LNCaP clone FGC (cell line): ENCODE measurements at places on chromosomes 12 and 14.

- no peak for DNase-seq
Observed at GRCh38 chr12:50787618-50788017, 23.7 kb downstream of the ATF1 start.

GRCh38 chr12:6234906-6235305 lies 34.7 kb downstream of the CD9 start:
- DNase-seq: no peak

DNA sequence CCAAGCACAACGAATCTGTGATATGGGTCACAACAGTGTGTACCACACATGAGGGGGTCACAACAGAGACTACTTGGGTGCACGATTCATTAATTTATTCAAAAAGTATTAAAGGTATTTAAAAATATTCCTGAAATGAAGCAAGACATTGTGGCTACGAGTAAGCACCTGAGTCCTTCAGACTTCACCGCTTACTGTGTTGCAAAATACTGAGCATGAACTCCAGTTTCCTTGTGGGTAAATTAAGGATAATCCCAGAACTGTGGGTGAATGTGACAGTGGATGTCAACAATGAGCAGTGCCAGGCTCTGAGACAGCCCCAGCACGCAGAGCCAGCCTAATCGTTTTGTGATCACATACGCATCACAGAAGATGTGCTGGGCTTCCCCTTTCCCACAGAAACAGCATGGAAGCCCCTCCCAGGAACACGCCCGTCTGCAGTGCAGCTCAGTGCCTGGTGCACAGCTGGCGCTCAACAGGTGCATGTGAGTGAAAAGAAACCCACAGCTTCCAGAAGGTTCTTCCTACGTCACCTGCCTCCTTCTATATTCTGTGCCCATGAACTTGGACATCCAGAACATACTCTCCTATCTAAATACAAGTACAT lies 29.1 kb downstream of the CDC42BPB start:
- DNase-seq: no peak

- DNase-seq: no peak
Observed at GRCh38 chr14:22388669-22389595, 200.1 kb downstream of the DAD1 start.

DNA sequence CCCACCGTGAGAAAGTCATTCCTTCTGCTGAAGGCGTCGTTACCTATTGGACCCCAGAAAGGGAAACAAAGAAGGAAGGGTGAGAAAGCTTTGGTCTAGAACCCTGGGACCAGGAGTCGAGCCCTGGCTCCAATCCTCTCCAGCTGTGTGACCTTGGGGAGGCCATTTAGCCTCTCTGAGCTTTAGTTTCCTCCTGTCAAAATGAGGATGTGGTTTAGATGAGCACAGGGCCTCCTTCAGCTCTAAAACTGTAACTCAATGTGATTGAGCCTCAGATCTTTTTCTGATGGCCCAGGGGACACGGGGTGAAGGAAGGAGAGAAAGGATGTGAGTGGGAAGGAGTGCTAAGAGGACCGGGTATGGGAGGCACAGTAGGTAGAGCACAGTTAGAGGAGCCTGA lies 7.7 kb downstream of the JDP2 start:
- no peak for DNase-seq

DNA sequence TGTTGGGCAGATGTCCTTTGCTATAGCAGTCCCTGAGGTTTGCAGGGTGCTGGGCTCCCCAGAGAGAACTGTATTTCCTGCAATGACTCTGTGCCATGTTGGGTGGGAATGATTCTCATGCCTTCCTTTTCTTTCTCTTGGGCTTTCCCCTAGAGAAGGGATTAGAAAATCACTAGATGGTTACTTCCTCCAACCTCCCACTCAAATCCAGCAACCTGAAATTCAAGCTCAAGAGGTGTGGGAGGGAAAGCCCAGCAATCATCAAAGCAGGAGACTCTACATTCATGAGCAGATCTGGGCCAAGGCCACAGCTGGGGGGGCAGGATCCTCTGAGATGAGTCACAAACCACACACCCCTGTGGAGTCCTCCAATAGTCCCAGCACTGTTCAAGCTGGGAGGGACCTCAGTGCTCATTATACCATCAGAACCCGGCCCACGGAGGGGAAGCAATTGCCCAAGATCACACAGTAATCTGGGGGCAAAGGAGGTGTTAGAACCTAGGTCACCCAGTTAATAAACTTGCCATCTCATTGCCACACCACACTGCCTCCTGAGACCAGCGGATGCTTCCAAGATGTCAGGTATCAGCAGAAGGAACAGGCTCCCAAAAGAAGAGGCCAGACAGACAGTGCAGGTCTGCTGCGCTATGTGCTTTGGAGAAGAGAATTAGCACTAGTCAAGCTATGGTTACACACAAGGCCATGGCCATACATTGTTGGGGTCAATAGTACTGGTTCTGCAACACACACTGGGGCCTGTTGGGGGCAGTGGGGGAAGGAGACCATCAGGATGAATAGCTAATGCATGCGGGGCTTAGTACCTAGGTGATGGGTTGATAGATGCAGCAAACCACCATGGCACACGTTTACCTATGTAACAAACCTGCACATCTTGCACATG lies 65.7 kb downstream of the TTC9 start:
- no peak for DNase-seq

DNA sequence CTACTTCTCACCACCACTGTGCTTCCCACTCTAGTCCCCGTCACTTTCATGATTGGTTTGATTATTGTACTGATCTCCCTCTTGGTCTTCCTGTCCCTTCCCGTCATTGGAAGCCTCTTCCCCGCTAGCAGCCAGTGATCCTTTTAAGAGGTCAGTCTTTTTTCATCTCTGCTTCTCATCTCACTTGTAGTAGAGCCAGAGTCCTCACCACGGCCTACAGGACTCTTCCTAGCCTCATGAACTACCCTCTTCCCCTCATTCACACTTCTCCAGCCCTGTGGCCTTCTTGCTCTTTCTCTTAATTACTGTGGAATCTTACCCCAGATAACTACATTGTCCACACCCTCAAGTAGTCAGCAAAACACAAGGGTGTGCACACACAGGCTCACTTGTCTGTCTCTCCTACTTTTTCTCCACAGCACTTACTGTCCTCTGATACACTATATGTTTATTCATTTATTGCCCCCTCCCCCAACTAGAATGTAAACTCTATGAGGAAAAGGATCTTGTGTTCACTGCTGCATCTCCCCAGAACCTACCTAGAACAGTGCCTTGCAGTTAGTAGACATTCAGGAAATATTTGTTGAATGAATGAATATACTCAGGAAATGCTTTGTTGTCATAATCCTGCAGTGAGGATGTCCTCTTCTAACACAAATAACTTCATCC lies 66.3 kb downstream of the CKB start:
- DNase-seq: no peak

DNA sequence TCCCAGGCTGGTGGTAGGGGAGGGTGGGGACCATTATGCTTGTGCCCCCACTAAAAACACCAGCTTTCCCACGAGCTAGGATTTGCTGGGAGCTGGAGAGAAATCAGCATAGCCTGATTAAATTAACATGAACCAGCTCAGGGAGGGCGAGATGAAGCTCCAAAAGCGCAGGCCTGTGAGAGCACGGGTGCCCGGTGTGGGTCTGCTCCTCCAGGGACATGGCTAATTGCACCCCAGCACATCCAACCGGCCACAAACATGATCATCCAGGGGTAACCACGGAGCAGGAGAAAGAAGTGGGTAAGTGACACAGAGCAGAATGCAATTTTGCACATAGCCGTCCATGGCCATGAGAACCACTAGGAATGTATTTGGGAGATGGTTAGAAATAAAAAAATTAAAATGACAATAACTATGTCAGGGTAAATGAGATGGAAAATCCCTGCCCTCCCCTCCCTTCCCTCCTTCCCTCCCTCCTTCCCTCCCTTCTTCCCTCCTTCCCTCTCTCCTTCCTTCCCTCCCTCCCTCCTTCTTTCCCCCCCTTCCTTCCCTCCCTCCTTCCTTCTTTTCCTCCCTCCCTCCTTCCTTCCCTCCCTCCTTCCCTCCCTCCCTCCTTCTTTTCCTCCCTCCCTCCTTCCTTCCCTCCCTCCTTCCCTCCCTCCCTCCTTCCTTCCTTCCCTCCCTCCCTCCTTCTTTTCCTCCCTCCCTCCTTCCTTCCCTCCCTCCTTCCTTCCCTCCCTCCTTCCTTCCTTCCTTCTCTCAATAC lies 26.9 kb downstream of the CLMN start:
- DNase-seq: no peak

GRCh38 chr12:93836620-93837260 lies 159.6 kb downstream of the CRADD start:
- no peak for DNase-seq

GRCh38 chr12:30823764-30824163 lies 69.0 kb upstream of the CAPRIN2 start:
- no peak for DNase-seq

DNA sequence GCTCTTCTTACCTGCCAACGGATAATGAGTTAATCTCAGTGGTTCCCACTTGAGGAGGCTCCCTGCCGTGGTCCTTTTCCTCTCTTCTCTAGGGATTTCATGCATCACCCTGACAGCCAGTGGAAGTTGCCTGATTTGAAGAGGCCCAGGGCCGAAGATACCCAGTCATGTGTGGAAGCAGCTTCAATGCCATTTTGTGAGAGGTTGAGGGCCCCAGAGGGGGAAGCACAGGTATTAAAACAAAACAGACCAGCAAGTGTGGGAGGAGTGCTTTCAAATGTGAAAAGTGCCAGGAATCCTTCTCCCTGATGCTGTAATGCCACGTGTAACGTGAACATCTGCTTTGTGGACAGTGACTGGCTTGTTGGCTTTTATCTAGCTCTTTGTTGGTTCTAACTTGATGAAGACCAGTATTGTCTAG lies 1.5 kb downstream of the TCP11L2 start:
- no peak for DNase-seq

- DNase-seq: no peak
Observed at GRCh38 chr14:34776611-34777010, 62.2 kb upstream of the CFL2 start.

DNA sequence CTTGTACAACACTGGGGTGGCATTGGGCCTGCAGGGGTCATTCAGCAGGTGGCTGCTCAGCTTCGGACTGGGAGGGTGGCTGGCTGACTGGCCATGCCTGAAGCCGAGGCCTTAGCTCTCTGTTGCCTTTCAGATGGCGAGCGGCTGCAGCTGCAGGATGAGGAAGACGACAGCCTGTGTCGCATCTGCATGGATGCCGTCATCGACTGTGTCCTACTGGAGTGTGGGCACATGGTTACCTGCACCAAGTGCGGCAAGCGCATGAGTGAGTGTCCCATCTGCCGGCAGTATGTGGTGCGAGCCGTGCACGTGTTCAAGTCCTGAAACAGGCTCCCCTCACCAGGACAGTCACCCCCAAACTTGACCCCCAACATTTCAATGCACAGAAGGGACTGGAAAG lies 23.3 kb downstream of the RNF34 start:
- no peak for DNase-seq

GRCh38 chr12:3752096-3752709 lies 706 bp downstream of the CRACR2A start:
- no peak for DNase-seq

DNA sequence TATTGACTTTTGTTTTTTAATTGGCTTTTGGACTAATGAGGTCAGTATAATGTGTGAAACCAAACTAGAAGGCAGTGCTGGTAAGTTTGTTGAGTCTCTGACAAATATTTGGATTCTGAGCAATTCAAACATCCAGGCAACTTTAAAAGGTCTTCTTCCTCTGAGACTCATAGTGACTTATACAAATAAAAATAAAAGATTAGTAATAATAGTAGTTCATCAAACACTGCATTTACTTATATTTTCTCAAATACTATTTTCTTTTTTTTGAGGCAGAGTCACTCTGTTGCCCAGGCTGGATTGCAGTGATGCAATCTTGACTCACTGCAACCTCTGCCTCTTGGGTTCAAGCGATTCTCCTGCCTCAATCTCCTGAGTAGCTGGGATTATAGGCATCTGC lies 337.9 kb downstream of the DAD1 start:
- DNase-seq: peak; percentile 52

DNA sequence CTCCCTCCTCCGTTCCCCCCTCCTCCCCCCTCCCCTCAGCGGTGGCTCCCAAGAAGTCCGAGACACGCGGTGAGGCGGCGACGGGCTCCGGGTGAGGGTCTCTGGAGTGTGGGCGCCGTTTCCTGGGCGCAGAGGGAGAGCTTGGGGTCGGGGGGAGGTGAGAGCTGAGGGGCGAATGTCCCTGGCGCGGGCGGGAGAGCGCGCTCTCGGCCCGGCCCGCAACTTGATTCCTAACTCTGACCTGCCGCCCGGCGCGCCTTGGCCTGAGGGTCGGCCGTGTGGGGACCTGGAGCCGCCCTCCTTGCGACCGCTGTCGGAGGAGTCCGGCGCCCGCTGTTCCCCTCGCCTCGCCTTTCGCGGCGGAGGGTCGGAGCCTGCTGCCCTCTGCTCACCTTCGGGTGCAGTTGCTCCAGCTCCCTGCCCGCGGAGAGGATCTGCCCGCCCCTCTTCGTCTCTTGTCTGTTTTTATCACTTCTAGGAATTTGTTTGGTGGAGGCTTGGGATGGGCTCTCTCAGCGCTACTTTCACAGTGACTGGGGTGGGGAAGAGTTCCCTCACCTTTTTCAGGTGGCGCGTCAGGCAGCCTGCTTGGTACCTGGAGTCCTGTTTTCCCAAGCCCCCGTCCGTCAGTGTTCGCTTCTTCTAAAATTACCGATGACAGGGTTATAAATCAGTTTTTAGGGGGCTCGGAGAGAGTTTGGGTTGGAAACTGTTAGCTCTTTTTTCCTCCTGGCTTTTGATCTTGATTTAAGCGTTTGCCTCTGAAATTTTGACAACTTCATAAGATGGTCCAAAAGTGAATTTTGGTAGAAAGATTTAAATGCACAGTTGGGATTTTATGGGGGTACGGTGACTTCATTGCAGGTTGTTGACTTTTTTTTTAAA lies 495 bp downstream of the ADIPOR2 start:
- DNase-seq: no peak

- DNase-seq: no peak
Observed at GRCh38 chr14:97441740-97442362, 644.7 kb downstream of the VRK1 start.

- no peak for DNase-seq
Observed at GRCh38 chr14:103073876-103074728, 9.9 kb upstream of the LBHD2 start.

DNA sequence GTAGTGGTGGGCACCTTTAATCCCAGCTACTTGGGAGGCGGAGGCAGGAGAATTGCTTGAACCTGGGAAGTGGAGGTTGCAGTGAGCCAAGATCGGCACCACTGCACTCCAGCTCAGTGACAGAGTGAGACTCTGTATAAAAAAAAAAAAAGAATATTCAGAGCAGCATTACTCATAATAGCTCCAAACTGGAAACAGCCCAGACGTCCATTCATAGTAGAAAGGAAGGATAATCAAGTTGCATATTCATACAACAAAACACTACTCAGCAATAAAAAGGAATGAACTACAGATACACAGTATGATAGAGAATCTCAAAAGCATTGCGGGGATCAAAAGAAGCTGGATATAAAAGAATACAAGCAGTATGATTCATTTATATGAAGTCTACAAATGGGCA lies 19.1 kb downstream of the TMEM30B start:
- DNase-seq: no peak

DNA sequence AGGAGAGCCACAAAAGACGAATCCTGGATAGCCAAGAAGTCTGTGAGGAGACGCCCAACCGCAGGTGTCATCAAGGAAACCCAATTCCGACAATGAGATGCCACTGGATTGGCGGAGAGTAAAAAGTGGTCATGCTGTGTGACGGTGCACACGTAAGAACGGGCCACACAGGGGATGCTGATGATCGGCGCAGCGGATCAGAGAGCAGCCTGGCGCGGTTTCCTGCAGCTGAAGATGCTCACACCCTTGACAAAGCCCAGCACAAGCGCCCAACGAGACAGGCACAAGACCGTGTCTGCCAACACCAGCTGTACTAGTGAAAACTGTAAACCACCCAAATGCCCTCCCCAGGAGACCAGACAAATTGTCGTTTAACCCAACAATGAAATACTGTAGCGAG lies 55.8 kb downstream of the CCDC85C start:
- no peak for DNase-seq
